ENCODE measurements at places on chromosomes 1 and 21. TPM values are rescaled to one million over a fixed set of nuclear protein-coding genes. Genes with fewer than 3 reads are reported as not detected.

The CACNA1S gene
- total RNA-seq: not detected

The ZFP69 gene
- total RNA-seq: 4.4 TPM

The PTGFR gene
- total RNA-seq: 222 TPM

The GPR157 gene
- 3.1 TPM for total RNA-seq

Measured in hair follicle dermal papilla cell (primary cell).